ENCODE measurements at places on chromosomes 5 and 9.

GRCh38 chr5:144812763-144813162, 642.1 kb downstream of the KCTD16 start:
- no peak for DNase-seq

- DNase-seq = no peak
Observed at GRCh38 chr5:166938071-166938470, 1353.4 kb upstream of the WWC1 start.

DNA sequence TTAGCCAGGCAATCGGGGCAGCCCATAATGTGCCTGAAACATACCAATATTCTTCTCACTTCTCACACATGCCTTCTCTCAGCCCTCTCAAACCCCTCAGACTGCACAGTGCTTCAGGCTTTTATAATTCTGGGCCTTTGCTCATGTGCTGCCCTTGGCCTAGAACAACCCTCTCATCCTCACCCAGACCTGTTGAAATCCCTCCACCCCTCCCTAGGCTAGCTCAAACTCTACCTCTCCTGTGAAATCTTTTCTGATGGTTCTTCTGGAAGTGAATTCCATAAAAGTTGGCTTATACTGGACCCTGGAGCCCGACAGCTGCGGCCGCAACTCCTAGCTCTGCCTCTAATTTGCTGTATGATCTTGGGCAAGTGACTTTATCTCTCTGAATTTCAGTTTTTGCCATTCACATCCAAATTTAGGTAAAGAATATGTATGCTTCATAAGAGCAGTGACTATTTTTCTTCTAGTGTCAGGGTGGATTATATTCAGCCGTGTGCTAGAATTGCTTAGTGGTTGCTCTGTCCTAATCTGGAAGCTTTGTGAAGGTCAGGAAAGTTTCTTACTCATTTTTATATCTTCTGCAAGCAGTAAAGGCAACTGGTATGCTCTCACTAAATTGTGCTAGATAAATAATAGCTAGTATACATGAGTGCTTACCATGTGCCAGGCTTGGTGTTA, 221.4 kb downstream of the MAPKAP1 start:
- no peak for DNase-seq

DNA sequence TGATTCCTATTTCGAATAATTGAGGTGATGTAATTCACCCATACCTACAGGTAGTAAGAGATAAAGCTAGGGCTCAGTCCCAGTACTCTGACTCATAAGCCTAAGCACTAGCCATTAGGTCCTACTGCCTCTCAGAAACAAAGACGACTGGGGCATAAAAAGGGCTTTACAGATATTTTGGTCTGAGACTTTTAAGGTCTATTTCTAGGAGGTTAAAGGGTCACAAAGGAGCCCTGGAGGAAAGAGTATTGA, 69.8 kb downstream of the SGCD start:
- DNase-seq = no peak

Data from activated CD4-positive, alpha-beta T cell treated with anti-CD3 and anti-CD28 coated beads, Interleukin-2, amount 50 U/mL, for 24 hours (primary cell).